ENCODE measurements at places on chromosomes 5 and 9.

DNA sequence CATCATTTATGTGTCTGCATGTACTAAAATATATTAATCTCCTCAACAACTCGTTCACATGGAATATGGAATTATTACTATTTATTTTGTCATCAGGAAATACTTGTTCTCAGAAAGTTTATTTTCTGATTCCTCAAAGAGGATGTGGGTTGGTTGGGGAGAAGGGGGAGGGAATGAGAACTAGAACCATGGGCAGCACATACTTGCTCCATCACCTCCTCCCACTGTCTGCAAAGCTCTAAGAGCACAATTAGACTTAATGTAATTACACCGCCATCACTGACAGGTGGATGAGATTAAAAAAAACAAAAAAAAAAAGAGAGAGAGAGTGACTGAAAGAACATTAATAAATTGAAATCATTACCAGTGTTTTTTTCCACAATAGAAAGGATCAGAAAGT lies 98.2 kb downstream of the OXCT1 start:
- no peak for DNase-seq

DNA sequence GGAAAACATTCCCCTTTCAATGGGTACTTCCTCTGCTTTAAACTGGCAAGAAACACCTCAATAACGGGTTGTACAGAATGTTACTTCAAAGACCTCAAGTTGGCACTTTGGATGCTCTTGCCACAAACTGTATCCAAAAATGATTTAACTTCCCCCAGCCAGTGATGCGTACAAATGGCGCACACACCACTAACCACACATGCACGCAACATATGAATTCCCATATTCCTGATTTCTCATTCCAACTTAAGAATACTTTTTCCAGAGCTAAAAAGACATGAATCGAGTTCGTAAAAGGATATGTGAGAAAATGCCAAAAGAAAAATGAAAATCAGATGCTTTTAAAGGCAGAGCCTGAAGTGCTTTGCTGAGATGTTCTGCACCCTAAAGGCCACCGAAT lies 388.0 kb upstream of the PIK3R1 start:
- DNase-seq, result no peak

DNA sequence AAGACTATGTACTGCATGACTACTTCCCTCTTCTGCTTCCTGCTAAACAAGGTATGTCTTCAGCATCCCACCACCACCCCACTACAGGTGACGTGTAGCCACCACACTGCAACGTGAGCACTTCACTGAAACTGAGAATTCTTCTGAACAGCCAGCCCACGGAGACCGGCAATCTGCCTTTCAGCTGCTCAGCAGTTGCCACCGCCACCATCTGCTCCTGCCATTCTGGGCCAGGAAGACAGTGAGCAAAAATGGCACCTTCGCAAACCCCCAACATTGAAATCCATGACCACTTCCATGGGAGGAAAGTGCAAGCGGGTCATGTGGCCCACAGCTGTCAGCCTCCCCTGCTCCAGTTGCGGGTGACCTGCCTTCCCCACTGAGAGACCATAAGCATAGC lies 443.4 kb upstream of the ST8SIA4 start:
- DNase-seq, result no peak

DNA sequence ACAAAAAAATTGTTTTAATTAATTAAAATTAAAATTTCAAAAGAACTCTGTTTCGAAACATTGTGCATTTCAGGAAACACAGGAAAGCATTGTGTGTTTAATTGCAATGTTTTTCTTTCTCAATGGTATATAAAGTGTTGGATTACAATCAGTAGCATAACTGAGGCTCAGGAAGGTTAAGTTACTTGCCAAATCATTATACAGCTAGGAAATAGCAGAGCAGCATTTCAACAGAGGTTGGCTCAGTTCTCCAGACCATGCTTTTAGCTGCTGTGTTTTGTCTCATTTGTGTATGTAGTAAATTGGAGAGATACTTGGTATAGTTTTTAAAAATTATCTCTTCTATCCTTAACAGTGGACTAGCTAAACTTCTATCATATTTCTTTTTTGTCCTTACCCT lies 30.0 kb upstream of the CAMLG start:
- DNase-seq, result no peak

DNA sequence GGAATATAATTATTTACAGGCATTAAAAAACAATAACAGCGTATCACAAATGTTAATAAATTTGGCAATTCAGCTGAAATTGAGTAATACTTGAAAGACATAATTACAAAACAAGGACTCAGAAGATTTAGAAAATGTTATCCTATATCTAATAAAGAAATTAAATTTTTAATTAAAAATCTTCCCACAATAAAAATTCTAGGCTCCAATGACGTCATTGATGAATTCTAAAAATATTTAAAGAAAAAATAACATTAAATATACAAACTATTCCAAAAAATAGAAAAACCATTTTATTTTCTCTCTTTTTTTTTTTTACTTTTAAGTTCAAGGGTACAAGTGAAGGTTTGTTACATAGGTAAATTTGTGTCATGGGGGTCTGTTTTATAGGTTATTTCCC lies 161.5 kb downstream of the ADAMTS6 start:
- no peak for DNase-seq

Measured in mesothelial cell of epicardium (in vitro differentiated cells).